ENCODE measurements at places on chromosomes 4 and X. TPM values are rescaled to one million over a fixed set of nuclear protein-coding genes. Genes with fewer than 3 reads are reported as not detected.

GRCh38 chr4:54882616-54883015 is 224.9 kb downstream of the KIT start:
- H3K36me3 ChIP-seq = no peaks in the 10 kb centered on the region
- no peaks in the 10 kb centered on the region for H3K27me3 ChIP-seq
- H3K27ac ChIP-seq = no peak overlapping the region

The SRPK3 gene
- 1.5 TPM for total RNA-seq

The CYP2U1 gene
- 19.5 TPM for total RNA-seq

The MAGED4B gene
- total RNA-seq = 2.2 TPM

GRCh38 chr4:151983854-151984253 is 223.0 kb upstream of the GATB start:
- no peak overlapping the region for H3K27ac ChIP-seq
- DNase-seq = no peak
- no peak overlapping the region for H3K4me3 ChIP-seq
- no peaks in the 10 kb centered on the region for H3K36me3 ChIP-seq
